ENCODE measurements at places on chromosomes 2 and 18.

- no peak for DNase-seq
These were observed 305.9 kb upstream of the TMEFF2 start for GRCh38 chr2:192500550-192501200.

DNA sequence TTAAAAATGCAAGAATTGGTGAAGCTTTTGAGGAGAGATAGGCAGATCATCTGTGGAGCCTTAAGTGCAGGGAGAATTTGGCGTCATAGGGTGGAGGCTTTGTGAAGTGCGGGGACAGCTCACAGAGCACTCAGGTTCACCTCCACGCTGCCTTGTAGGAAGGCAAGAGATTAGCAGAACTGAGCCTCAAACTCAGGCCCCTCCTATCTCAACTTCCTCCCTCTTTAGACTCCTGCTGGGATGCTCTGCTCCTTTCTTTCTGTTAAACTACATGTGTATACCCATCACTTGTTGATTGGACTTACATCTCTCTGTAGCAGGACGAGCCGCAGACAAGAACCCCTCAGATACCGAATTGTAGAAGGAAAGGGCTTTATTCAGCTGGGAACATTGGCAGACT lies 422.2 kb downstream of the SETBP1 start:
- no peak for DNase-seq

- DNase-seq, result no peak
These were observed 106.0 kb upstream of the PKDCC start for GRCh38 chr2:41941831-41942230.

DNA sequence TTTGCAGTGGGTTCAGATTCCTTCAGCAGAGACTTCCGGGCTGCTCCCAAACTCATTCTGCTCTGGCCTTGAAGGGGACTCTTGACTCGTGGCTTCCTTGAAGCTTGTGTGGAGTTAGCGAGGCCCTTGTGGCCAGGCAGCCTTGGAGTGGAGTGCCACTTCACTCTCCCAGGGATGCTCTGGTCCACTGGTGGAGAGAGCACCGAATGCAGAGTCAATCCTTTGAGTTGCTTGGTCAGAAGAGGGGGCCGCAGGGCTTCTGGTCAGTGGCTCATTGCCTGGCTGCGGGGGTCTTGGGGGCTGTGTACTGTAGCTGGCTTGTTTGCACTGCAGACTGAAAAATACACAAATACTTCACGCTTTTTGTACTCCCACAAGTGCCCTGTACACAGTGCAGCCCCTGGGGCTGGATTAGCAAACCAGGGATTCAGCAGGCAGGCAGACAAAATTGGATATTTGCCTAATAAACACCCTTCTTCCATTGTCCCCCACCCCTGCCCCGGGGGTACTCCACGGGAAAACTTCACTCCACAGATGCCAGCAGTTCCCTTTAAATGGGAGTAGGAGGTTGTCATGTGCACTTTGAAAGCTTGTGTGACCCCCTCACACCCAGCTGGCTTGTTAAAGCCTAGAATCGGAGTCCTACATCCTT lies 3.2 kb downstream of the GLI2 start:
- no peak for DNase-seq

DNA sequence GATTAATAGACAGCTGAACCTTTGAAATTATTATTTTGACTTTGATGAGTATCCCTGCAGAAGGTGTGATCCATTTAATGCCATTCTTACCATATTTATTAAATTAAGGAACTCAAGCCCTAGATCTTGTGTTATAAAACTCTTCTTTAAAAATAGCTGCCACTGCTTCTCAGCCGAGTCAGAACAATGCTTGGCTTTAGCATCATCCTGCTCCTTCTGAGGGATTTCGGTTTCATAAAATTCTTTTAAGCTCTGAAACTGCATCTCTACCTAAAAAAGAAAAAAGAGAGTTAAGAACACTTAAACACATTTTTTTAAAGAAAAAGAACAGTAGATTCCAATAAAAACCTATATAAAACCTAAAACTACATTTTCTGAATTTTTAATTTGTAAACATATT lies 70.7 kb upstream of the TTN start:
- no peak for DNase-seq

- DNase-seq, result peak; percentile 84
These were observed 49.8 kb downstream of the LDLRAD4 start for GRCh38 chr18:13268158-13269012.

DNA sequence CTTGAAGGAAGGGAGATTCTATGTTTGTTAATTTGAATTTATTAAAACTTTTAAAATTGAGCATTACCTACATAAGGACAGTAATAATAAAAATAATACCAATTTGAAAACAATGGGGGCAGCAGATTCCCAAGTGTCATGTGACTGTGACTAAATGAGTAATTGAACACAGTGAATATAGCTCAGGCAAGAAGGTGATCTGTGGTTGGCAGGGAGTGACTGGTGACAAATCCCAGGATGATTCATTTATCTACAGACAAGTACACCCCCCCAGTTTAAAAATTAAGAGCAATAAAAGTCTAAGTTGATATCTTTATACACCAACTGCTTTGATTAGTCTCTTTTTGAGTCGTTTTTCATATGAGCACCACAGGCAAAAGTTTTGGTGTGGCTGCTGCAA lies 299.5 kb downstream of the ARHGAP15 start:
- no peak for DNase-seq

GRCh38 chr2:205715831-205716525 lies 33.7 kb downstream of the NRP2 start:
- DNase-seq, result peak; percentile 18

- DNase-seq, result no peak
These were observed 15.2 kb downstream of the NFATC1 start for GRCh38 chr18:79410731-79411613.

- no peak for DNase-seq
These were observed 75.8 kb upstream of the WIPF1 start for GRCh38 chr2:174673440-174673839.

DNA sequence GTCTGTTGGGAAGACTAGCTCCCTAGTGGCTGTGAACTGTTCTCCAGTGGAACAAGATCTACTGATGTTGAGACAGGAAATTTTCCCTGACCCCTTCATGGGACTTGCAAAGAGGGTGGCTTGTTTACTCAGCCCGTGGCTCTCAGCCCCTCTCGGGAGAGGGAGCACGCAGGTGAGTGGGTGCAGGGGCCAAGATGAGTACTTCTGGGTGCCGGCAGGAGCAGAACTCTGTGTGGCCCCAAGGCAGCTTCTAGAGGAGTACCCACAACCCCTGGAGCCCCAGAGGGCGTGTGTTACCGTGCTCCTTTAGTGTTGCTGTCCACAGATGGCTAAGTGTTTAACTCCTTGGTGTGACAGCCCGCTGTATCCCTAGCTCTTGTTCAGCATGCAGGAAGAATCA lies 68.2 kb upstream of the CNGA3 start:
- DNase-seq, result no peak

DNA sequence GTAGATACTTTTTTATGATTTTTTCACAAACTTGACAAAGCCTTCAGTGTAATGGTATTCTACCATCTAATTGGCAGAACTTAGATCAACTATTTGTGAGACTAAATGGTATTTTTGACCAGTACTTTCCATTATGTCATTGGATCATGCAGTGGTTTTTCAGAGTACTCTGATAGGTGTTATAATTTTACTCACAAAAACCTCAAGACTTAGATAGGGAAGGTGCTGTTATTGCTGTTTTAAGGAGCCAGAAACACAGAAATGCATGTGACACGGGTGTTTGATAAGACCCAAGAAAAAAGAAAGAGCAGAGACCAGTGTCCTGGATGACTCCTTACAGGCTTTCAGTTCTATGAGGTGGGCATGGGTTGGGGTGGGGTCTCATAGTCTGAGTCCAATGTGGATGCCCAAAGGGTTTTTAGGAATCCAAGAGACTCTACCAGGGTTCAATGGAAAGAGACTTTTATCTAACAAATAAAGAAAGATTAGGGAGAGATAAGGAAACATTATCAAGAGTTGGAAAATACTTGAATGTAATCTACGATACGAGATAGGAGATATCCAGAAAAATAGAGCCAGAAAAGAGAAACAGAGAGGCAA lies 31.3 kb downstream of the SP140 start:
- DNase-seq, result no peak

GRCh38 chr2:168645696-168646338 lies 156.6 kb upstream of the NOSTRIN start:
- no peak for DNase-seq

DNA sequence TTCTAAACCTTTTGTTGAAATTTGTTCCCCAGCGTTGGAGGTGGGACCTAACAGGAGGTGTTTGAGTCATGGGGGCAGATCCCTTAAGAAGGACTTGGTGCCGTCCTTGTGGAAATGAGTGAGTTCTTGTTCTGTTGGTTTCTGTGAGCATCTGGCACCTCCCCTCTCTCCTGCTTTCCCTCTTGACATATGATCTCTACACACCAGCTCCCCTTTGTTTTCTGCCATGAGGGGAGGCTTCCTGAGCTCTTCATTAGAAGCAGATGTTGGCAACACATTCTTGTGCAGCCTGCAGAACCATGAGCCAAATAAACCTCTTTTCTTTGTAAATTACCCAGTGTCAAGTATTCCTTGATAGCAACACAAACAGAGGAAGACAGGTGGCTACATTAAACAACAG lies 23.8 kb downstream of the NABP1 start:
- DNase-seq, result no peak

DNA sequence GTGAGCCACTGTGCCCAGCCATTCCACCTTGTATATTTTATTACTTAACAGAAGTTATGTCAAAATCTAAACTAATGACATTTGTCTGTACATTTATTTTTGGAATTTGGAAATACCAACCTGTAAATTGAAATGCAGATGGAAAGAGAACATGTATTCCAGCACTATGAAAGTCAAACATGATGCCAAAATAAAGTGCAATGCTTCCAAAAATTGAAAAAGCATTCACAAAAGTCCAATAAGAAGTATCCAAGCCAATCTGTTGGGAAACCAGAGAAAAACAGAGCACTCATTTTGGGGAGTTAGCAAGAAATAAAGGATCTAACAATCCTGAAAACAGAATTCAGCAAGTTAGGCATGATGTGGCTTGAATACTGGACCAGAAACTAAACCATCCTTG lies 30.3 kb upstream of the NARS1 start:
- DNase-seq, result no peak

GRCh38 chr2:230895536-230896345 lies 29.3 kb downstream of the GPR55 start:
- peak; percentile 4 for DNase-seq
